ENCODE measurements at places on chromosomes 1 and 21.
A peak's percentile ranks its signal among the peaks of the same experiment; 100 is the strongest.

DNA sequence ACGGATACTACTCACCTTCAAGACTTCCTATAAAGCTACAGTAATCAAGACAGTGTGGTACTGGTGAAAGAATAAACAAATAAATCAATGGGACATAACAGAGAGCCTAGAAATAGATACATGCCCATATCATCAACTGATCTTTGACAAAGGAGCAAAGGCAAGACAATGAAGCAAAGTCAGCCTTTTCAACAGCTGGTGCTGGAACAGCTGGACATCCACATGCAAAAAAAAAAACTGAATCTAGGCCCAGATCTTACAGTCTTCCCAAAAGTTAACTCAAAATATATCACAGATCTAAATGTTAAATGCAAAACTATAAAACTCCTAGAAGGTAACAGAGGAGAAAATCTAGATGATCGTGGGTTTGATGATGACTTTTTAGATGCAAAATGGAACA, 170.3 kb downstream of the MIS18A start:
- DNase-seq, result no peak
- H3K4me1 ChIP-seq, result no peaks in the 10 kb centered on the region
- H3K27ac ChIP-seq, result no peak overlapping the region
- H3K36me3 ChIP-seq, result no peaks in the 10 kb centered on the region
- no peaks in the 10 kb centered on the region for H3K27me3 ChIP-seq
- no peak overlapping the region for H3K4me3 ChIP-seq

- H3K36me3 ChIP-seq, result no peaks in the 10 kb centered on the region
- H3K4me1 ChIP-seq, result peaks cover 14% of the 10 kb centered on the region
- no peak overlapping the region for H3K4me3 ChIP-seq
- H3K27me3 ChIP-seq, result no peaks in the 10 kb centered on the region
These were observed 162.3 kb downstream of the PSMG1 start for GRCh38 chr21:39020751-39021477.

- no peak overlapping the region for H3K27ac ChIP-seq
- no peaks in the 10 kb centered on the region for H3K36me3 ChIP-seq
- H3K27me3 ChIP-seq, result no peaks in the 10 kb centered on the region
- no peak for DNase-seq
- no peak overlapping the region for H3K4me3 ChIP-seq
- H3K4me1 ChIP-seq, result no peaks in the 10 kb centered on the region
These were observed 215.0 kb downstream of the DAB1 start for GRCh38 chr1:57208741-57209302.

DNA sequence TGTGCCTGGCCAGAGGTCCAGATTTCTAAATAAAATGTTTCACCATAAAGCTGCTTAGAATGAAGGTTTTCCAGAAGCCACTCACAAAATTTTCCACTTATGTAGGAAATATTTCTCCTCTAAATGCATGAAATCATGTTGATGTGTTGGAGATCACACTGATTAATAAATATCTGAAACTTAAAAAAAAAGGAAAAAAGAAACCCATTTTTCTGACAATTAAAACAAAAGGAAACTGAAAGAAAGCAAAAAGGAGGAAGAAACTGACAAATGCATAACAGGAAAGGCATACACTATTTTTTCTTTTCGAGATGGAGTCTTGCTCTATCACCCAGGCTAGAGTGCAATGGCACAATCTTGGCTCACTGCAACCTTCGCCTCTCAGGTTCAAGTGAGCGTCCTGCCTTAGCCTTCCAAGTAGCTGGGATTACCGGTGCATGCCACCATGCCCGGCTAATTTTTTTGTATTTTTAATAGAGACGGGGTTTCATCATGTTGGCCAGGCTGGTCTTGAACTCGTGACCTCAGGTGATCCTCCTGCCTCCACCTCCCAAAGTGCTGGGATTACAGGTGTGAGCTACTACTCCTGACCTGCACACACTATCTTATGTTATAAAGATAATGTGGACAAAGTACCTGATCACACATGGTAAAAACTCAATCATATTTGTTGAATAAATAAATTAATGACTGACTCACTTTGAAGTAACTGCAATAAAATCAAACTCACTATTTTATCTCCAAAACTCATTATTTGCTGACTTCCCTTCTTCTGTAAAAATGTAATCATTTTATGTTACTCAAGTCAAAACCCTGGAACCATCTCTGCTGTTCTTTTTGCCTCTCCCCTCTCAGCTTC, 149.8 kb upstream of the NR5A2 start:
- no peaks in the 10 kb centered on the region for H3K27me3 ChIP-seq
- H3K36me3 ChIP-seq, result no peaks in the 10 kb centered on the region
- DNase-seq, result no peak
- H3K4me3 ChIP-seq, result no peak overlapping the region

- no peak overlapping the region for H3K27ac ChIP-seq
- H3K4me1 ChIP-seq, result no peaks in the 10 kb centered on the region
- H3K36me3 ChIP-seq, result no peaks in the 10 kb centered on the region
- DNase-seq, result no peak
These were observed 52.1 kb downstream of the COL6A1 start for GRCh38 chr21:46033410-46034400.

GRCh38 chr1:160818207-160818937, 22.4 kb downstream of the LY9 start:
- H3K4me1 ChIP-seq, result no peaks in the 10 kb centered on the region
- H3K36me3 ChIP-seq, result no peaks in the 10 kb centered on the region
- H3K27ac ChIP-seq, result no peak overlapping the region
- no peak overlapping the region for H3K4me3 ChIP-seq
- no peaks in the 10 kb centered on the region for H3K27me3 ChIP-seq

- DNase-seq, result no peak
- H3K36me3 ChIP-seq, result no peaks in the 10 kb centered on the region
- H3K4me3 ChIP-seq, result no peak overlapping the region
- no peaks in the 10 kb centered on the region for H3K4me1 ChIP-seq
These were observed 17.8 kb upstream of the POU3F1 start for GRCh38 chr1:38064197-38064903.

DNA sequence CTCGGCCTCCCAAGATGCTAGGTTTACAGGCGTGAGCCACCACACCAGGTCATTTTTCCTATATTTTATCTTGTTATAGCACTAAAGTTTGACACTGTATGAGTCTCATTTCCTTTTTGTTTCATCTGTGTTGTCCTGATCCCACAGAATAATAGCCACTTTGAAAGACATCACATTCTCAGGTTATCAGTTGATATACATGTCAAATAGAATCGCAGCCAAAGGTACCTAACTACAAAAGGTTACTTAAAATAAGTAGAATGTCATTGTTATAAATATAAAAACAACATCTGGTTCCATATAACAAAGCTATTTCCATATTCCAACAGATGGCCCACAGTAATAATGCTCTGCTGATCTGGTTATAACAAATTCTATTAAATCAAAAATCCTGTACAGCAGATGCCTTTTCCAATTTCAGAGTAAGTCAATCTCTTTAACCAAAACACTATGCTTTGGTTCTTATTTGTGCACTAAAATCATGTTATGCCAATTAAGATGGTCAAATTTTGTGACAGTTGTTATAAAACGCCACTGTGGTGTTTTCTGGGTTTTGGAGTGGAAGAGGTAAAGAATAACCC, 6.0 kb downstream of the FOXJ3 start:
- H3K27ac ChIP-seq, result no peak overlapping the region
- DNase-seq, result no peak
- H3K36me3 ChIP-seq, result no peaks in the 10 kb centered on the region
- H3K4me3 ChIP-seq, result no peak overlapping the region
- H3K27me3 ChIP-seq, result no peaks in the 10 kb centered on the region

DNA sequence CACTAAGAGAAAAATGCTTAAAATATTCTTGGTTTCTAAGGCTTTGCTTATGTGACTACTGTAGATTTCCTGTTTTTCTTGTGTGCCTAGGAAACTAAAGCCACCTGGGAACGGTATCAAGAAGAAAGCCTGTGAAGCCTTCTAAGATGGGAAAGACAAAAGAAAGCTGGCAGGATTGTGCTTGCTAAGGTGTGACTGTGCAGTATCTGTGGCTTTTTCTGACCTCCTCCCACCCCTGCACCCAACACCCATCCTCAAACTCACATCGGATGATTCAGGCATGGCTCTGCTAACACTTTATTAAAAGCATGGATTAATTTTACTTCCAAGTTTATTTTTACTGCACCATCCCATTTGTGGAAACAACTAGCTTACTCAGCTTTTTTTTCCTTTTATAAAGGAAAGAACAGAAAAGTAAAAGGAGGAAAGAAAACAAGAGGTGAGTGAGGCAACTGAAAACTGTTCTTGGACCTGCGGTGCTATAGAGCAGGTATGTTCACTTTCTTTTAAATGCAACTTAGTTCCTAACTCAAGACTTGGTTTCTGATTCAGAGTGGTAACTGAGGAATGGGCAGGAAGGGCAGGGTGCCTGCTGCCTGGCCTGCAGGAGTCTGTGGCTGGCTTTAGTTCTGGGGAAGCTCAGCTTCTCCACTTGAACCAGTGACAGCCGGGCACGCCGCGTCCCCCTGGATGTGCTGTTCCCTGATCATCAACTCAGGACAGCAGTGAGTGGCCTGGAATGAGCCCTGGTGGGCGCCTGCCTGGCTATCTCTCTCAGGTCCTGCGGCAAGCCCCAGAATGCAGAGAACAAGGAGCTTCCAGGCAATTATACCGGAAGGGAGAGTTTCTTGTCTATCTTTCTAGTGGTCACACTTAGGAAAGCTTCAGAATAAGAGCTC, at the start of gene GBP6:
TSS of gene GBP6 (plus strand) at position 422 of the 899 bp plus-strand sequence. CDS start 4,493 bp downstream, outside the sequence.
- DNase-seq, result no peak
- no peak within 1 kb of the TSS for H3K4me3 ChIP-seq
- no peaks in the 10 kb centered on the region for H3K36me3 ChIP-seq
- H3K27ac ChIP-seq, result no peak within 1 kb of the TSS
- no peaks in the 10 kb centered on the region for H3K4me1 ChIP-seq
- H3K27me3 ChIP-seq, result no peaks in the 10 kb centered on the region

DNA sequence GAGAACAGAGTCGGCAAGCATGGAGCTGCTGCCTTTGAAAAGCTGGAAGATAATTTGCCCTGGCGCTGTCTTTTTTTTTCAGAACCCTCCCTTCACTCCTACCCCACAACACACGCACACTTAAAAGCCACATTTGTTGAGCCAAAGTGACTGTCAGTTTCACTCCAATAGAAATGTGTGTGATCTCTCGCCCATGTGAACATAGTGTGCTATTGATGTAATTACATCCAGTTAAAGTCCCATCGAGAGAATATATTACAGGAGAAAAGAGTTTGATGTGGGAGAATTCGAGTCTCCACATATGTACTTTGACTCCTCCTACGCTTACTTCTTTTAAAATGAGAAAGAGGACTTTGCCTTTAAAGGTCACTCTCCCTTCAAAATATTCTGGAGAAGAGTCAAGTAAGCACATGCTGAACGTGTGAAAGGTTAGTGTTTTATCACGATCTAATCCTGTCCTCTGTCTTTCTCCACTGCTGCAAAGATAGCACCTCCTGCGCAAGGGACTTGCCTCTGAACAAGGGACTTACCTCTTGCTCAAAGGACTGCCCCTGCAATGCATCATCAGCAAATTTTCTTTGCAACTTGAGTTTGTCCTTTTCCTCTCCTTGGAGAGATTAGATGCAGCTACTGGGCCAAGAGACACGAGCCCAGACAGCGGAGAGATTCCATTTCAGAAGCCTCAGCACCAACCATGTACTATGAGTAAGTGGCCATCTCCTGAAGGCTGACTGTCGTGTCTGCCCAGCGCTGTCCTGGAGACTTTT, 613.9 kb downstream of the PTPRU start:
- no peaks in the 10 kb centered on the region for H3K4me1 ChIP-seq
- no peaks in the 10 kb centered on the region for H3K36me3 ChIP-seq
- H3K27ac ChIP-seq, result no peak overlapping the region
- DNase-seq, result no peak
- no peak overlapping the region for H3K4me3 ChIP-seq

DNA sequence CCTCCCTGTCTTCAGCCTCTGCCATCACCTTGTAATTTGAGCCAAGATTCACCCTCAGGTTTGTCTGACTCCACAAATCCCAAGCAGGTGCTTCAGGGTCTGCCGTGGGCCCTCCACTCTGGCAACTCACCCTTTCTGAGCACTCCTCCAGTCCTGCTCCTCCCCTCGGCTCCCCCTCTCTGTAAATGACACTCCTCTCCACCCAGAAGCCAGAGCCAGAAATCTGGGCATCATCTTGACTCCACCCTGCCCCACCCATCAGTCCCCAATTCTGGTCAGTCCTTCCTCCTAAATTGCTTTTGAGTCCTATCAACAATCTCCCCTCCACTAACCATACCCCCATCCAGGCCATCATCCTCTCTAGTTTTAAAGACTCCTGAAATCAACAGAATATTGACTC, 40.5 kb downstream of the RCSD1 start:
- H3K27ac ChIP-seq, result peak overlapping the region; percentile 86
- H3K4me1 ChIP-seq, result peaks cover 71% of the 10 kb centered on the region
- H3K4me3 ChIP-seq, result no peak overlapping the region

- peak within 1 kb of the TSS; percentile 76 for H3K4me3 ChIP-seq
- peak; percentile 97 for DNase-seq
- H3K27me3 ChIP-seq, result no peaks in the 10 kb centered on the region
- H3K4me1 ChIP-seq, result peaks cover 50% of the 10 kb centered on the region
These were observed at the start of gene PFKFB2 for GRCh38 chr1:207052911-207053769. TSS of gene PFKFB2 (plus strand) at chr1:207053275. CDS start at chr1:207054718, 1,443 bp downstream.

GRCh38 chr21:31945141-31945540, 72.3 kb downstream of the HUNK start:
- no peak overlapping the region for H3K4me3 ChIP-seq
- no peak for DNase-seq
- no peaks in the 10 kb centered on the region for H3K27me3 ChIP-seq

- H3K27ac ChIP-seq, result no peak overlapping the region
- no peak for DNase-seq
- no peak overlapping the region for H3K4me3 ChIP-seq
- no peaks in the 10 kb centered on the region for H3K27me3 ChIP-seq
- H3K4me1 ChIP-seq, result no peaks in the 10 kb centered on the region
These were observed 275.7 kb upstream of the CAMK1G start for GRCh38 chr1:209307846-209308245.

GRCh38 chr1:57866998-57867397, 443.1 kb upstream of the DAB1 start:
- H3K27me3 ChIP-seq, result no peaks in the 10 kb centered on the region
- no peak for DNase-seq
- no peak overlapping the region for H3K4me3 ChIP-seq
- H3K4me1 ChIP-seq, result no peaks in the 10 kb centered on the region
- no peak overlapping the region for H3K27ac ChIP-seq

DNA sequence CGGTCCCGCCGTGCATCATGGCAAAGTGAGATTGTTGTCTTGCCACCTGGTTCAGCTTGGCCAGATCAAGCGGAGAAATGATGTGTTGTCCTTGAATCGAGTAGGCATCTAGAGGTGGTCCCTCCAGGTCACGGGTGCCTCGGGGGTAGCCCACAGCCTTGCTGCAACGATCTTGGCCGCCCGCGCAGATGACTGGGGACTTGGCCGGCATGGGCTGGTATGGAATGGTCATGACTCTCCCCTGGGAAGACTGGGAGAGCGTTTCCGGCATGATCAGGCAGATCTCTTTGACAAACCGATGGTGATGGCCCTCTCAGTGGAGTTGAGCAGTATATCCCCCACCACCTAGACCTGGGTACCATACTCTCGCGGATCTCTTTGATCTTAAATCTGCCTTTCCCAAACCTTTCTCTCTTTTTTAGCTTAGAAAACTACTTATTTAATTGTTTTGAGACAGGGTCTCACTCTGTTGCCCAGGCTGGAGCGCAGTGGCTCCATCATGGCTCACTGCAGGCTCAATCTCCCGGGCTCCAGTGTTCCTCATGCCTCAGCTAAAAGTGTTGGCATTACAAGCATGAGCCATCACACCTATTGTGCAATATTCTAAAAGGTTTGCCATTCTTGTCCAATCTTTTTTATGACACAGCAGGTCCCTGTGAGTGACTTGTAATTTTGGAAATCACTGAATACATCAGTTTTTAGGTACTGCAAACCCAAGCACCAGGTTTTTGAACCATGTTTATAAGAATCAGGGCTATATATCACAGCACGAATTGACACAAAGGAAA, 9.4 kb upstream of the ELAPOR1 start:
- H3K27me3 ChIP-seq, result no peaks in the 10 kb centered on the region
- DNase-seq, result no peak
- no peak overlapping the region for H3K27ac ChIP-seq
- H3K36me3 ChIP-seq, result no peaks in the 10 kb centered on the region
- no peak overlapping the region for H3K4me3 ChIP-seq

Measured in gastrocnemius medialis (tissue), 4 donors.